ENCODE measurements at places on chromosomes 7 and 10. TPM values are rescaled to one million over a fixed set of nuclear protein-coding genes. Genes with fewer than 3 reads are reported as not detected.

GRCh38 chr7:38280000-38280399, 6.6 kb upstream of the TARP start:
- DNase-seq = no peak

GRCh38 chr7:50229964-50230363, 74.6 kb upstream of the IKZF1 start:
- no peak for DNase-seq

DNA sequence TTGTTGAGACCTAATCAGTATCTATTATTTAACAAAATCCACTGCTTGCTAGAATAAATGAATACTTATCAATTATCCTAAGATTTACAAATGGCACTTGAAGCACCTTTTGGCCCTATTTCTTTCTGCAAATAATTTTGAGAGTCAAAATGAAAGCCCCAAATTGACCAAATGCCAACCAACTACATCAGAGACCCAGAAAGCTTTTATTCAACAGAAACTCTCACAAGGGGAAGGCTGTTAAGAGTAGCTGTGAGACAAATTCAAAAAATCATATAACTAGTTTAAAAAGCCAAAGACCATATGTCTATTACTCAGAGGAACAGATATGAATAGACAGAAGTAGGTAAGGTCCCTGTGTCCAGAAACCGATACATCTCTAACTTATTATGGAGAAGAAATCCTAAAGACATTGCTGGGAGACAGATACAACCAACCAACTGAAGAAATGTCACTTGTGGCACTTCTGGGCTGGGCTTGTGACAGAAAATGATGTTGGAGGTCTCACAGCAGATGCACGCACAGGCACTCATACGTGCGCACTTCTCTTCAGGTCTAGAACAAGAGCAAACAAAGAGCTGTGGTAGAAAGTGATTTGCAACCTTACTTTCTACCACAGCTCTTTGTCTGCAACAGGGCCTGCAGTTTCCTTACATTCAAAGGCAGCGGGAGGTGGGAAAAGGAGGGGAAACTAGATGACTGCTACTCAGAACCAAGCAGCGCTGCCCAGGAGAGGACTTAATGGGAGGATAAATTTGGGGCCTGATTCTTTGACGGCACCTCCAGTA, 58.6 kb upstream of the KCNIP2 start:
- no peak for DNase-seq

GRCh38 chr7:107953265-107953923, 49.6 kb downstream of the LAMB1 start:
- no peak for DNase-seq

- DNase-seq = no peak
These were observed 155.3 kb upstream of the ZMIZ1 start for GRCh38 chr10:78913219-78914059.

GRCh38 chr7:35680403-35681013, 14.4 kb downstream of the HERPUD2 start:
- no peak for DNase-seq

The SOSTDC1 gene
- not detected for total RNA-seq

The STEAP1B gene
- total RNA-seq = not detected

The SEMA3C gene
- not detected for total RNA-seq

The GRM3 gene
- total RNA-seq = not detected

The PRTFDC1 gene
- total RNA-seq = 3.1 TPM

The TMEM270 gene
- not detected for total RNA-seq

Measured in naive thymus-derived CD8-positive, alpha-beta T cell (primary cell).